ENCODE measurements at places on chromosomes 16 and 17. TPM values are rescaled to one million over a fixed set of nuclear protein-coding genes. Genes with fewer than 3 reads are reported as not detected.

Gene ARHGDIG
- total RNA-seq = 3.7 TPM

Gene OTOA
- not detected for total RNA-seq

Gene NPIPA5
- total RNA-seq = 6.9 TPM

Gene TPSB2
- total RNA-seq = not detected

Gene TMIGD1
- total RNA-seq = not detected

Gene KRTAP17-1
- total RNA-seq = not detected

Gene JPT2
- total RNA-seq = 59.2 TPM

Gene KCNAB3
- total RNA-seq = 1.9 TPM

Gene OR1F1
- not detected for total RNA-seq

Gene RPL26
- total RNA-seq = 1,130 TPM

Gene RNF157
- total RNA-seq = 1.4 TPM

Gene UNC45B
- total RNA-seq = not detected

GRCh38 chr16:27759301-27759871 lies 209.4 kb downstream of the KATNIP start:
- DNase-seq = no peak

GRCh38 chr16:2954656-2955381 lies 9.3 kb upstream of the KREMEN2 start:
- DNase-seq = peak; percentile 78

GRCh38 chr16:9370061-9370491 lies 278.6 kb downstream of the HAPSTR1 start:
- DNase-seq = no peak

DNA sequence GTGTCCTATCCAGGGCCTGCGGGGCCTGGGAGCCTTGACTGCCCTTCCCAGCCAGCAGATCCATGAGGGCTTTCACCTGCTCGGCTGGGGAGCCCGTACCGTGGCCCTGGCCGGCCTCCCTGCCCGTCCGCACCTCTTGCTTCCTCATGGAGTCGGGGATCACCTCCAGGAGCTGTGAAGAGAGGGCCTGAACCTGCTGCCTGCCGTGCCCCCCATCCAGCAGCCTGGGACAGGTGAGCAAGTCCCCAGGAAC lies 12.4 kb downstream of the NLRC3 start:
- no peak for DNase-seq

- peak; percentile 84 for DNase-seq
Observed at GRCh38 chr16:31464781-31465260, 5.5 kb downstream of the ARMC5 start.

- DNase-seq = peak; percentile 35
Observed at GRCh38 chr17:79877041-79877440, 37.8 kb upstream of the CBX4 start.

GRCh38 chr16:56195151-56195550 lies 3.9 kb downstream of the GNAO1 start:
- DNase-seq = no peak

- DNase-seq = no peak
Observed at GRCh38 chr17:48241131-48241591, 133.6 kb downstream of the SNX11 start.

DNA sequence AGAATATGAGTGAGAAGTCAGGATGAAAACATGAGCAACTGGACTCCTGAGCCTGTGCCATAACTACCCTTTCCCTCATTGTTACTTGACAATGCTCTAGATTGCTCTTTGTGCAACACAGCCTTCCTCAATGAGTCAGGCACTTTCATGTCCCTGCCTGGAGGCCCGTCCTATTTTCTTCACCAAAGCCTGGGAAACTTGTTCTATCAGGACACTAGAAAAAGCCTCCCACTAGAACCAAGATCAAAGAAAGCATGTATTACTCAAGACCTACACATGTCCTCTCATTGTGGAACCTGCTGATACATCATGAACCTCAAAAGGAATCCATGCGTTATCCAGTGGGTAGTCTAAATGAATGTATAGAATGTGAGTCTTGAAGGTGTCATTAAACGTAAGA lies 624.5 kb downstream of the TOX3 start:
- no peak for DNase-seq

DNA sequence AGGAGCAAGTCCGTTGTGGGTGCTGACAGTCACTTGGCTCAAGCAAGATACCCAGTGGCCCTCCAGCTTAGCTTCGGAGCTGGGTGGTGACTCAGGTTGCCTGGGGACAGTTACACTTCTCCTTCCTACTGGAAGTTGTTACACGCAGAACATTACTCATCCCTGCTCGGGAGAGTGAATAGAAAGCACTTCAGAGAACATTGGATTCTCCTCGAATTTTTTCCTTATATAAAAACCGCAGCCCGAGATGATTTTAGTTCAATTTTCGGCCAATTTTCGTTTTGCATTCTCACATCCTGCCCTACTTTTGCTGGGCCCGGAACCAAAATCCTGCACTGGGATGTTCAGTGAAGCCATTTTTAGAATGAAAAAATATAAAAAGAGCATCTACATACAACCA lies 99.7 kb downstream of the ELAC2 start:
- no peak for DNase-seq

- no peak for DNase-seq
Observed at GRCh38 chr16:83771306-83771942, 36.4 kb upstream of the HSBP1 start.

DNA sequence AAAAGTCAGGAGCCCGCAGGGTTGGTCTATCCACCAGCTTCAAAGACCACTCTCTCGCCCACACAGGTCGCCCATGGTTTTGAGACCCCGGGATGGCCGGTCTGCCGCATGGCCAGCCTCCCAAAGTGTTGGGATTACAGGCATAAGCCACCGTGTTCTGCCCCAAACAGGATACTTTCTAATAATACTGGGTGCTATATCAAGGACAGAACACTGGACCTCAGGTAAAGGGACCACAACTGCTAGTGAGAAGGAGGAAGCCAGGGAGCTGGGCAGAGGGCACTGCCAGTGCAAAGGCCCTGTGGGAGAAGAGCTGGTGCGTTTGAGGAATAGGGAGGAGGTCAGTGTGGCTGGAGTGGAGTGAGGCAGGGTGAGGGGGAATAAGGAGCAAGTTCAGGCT lies 34.1 kb downstream of the IL21R start:
- peak; percentile 43 for DNase-seq

- no peak for DNase-seq
Observed at GRCh38 chr16:69906838-69907401, 44.2 kb upstream of the CLEC18A start.

- no peak for DNase-seq
Observed at GRCh38 chr17:38416840-38417209, 11.4 kb upstream of the ARHGAP23 start.

GRCh38 chr17:56441308-56441707 lies 152.2 kb upstream of the NOG start:
- DNase-seq = no peak

- DNase-seq = no peak
Observed at GRCh38 chr17:75753514-75754377, 11.2 kb downstream of the GALK1 start.

DNA sequence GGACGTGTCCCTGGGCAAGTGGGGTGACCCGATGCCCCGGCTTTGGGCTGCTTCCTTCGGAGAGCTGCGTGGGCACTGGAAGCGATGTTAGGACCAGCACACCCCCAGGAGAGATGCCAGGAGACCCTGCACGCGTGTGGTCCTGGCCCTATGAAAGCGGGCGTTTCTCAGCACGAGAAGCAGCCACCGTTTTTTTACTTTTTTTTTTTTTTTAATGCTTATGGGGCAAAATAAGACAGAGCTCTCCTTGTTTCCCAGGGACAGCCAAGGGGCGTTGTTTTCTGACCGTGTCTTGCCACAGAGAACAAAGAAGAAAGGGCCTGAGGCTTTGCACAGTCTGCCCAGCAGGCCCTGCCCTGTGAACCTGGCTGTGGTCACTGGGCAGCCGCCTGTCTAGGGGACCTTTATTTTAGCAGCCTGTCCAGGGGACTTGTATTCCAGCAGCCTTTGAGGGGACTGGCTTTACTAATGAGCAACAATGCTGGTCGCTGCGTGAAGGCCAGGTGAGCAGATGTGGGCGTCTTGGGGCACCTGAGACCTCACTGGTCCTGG lies 996 bp downstream of the SLC25A10 start:
- DNase-seq = no peak

DNA sequence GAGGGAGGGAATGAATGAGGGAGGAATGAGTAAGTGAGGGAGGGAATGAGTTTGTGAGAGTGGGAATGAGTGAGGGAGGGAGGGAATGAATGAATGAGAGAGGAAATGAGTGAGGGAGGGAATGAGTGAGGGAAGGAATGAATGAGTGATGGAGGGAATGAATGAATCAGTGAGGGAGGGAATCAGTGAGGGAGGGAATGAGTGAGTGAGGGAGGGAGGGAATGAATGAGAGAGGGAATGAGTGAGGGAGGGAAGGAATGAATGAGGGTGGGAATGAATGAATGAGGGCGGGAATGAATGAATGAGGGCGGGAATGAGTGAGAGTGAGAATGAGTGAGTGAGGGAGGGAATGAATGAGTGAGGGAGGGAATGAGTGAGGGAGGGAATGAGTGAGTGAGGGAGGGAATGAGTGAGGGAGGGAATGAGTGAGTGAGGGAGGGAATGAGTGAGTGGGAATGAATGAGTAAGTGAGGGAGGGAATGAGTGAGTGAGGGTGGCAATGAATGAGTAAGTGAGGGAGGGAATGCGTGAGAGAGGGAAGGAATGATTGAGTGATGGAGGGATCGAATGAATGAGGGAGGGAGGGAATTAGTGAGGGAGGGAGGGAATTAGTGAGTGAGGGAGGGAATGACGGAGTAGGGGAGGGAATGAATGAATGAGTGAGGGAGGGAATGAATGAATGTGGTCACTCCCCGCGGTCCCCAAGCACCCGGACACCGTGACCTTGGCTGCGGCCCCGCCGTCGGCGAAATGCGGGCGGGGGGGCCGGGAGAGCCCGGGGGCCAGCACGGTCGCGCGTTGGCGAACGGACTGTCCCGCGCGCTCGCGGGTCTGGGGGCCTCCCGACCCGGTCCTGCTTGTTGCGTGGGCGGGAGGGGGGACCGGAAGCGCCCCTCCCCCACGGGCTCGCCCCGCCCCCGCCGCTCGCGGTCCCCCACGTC lies 1.1 kb upstream of the UBE2I start:
- DNase-seq = no peak

- no peak for DNase-seq
Observed at GRCh38 chr16:62077998-62078397, 41.8 kb upstream of the CDH8 start.

DNA sequence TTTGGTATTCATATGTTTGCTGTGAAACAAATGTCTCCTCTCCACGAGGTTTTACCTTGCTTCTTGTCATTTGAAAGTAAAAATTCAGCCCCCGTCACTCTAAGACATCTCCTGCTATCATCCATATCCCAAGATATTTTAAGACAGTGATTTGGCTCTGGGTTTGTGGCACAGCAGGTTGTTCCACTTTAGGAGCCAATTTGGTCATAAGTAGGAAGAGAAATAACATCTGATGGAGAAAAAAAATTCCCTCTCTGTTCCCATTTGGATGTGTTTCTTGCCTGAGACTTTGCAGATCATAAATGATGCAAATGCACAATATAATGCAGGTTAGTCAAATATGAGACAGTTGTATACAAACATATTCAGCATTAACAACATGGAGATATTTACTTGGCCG lies 309.5 kb downstream of the CDH8 start:
- DNase-seq = no peak

- no peak for DNase-seq
Observed at GRCh38 chr16:25912321-25912720, 220.6 kb downstream of the HS3ST4 start.

DNA sequence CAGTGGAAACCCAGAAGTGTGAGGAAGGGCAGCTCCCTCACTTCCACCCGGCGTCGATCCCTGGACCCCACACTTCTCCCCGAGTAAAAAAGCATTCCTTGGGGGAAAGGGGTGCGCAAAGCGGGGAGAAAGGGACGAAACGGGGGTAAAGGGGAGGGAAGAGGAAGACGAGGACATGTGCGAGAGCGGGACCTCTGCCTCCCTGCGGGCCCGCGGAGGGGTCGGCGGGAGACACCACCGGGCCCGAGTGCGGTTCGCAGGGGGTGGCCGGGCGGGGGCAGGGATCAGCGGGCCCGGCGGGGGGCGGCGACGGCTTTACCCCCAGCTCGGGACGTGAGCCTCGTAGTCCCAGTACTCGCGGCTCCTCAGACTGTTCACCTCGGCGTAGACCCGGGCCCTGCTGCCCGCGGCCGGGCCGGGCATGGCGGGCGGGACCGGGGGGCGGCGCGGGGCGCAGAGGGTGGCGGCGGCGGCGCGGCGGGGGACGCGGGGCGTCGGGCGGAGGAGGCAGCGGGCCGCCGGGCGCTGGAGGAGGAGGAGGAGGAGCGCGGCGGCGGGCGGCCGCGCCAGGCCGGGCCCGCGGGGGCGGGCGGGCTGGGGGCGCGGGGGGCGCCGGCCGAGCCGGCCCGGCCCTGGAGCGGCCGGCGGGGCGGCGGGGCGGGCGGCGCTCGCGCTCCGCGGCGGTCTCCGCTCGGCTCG lies 443 bp downstream of the CSNK2A2 start:
- no peak for DNase-seq

- no peak for DNase-seq
Observed at GRCh38 chr16:47320546-47321310, 140.1 kb downstream of the ITFG1 start.

DNA sequence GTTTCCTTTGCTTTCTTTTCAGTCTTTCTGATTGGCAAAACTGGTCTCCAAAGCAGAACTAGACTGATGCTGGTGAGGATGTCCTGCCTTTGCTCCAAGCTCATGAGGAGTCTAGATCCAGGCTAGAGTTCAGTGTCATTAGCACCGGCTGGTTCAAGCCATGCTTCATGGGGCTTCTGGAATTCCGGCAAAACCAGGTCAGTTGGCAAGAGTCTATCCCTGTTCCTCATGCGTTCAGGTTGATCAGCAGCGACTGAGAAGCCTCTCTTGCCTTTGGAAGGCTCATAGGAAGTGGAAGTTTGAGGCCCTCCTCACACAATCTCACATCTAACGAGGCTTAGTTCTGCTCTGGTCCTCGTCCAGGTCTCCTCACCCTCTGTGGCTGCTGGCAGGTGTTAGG lies 194.3 kb downstream of the HS3ST3A1 start:
- DNase-seq = no peak

- no peak for DNase-seq
Observed at GRCh38 chr17:30600830-30601494, 123.8 kb downstream of the GOSR1 start.

GRCh38 chr17:6539871-6540270 lies 16.5 kb downstream of the PITPNM3 start:
- peak; percentile 34 for DNase-seq

DNA sequence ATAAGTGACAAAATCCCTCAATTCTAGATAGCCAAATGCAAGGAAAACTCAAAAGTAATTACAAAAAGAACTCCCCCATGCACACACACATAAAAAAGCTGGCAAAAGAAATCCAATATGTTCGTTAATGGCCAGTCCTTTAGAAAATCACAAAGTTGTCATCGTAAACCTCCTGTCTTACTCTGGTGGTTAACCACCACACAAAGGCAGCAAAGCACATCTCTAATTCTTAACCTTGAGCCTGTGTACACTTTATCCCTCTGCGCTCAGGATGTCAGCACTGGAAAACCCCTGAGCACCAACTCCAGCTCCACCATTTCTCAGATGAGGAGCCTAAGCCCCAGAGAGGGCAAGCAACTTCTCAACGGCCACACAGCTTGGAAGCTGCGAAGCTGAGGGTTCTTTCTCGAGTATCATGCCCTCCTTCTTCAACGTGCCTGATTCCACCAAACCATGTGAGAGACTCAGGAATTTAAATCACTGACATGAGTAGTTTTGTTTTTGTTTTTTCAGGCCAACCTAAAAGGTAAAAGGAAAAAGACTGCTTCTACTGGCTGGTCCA lies 72.5 kb downstream of the C16orf95 start:
- DNase-seq = no peak

GRCh38 chr16:8194794-8195193 lies 395.5 kb downstream of the TMEM114 start:
- no peak for DNase-seq

- DNase-seq = no peak
Observed at GRCh38 chr16:28259091-28259780, 33.1 kb upstream of the SBK1 start.

GRCh38 chr16:17106243-17106791 lies 364.4 kb downstream of the XYLT1 start:
- no peak for DNase-seq

Data from chondrocyte (in vitro differentiated cells).